Airway epithelial cell (primary cell): ENCODE measurements at places on chromosomes 2 and 18. TPM values are rescaled to one million over a fixed set of nuclear protein-coding genes. Genes with fewer than 3 reads are reported as not detected.

The LIMS4 gene
- not detected in 2 replicates for total RNA-seq

The GCC2 gene
- 6.6 TPM in 2 replicates for total RNA-seq

The ADGRF3 gene
- total RNA-seq = not detected in 2 replicates

The SERPINE2 gene
- total RNA-seq = 53.9 and 59.4 TPM in 2 replicates

The RNF144A gene
- 0.23 and 0.99 TPM in 2 replicates for total RNA-seq

The HOXD13 gene
- not detected in 2 replicates for total RNA-seq

The TSPYL6 gene
- not detected in 2 replicates for total RNA-seq

The PRKAG3 gene
- total RNA-seq = not detected in 2 replicates

The SPC25 gene
- total RNA-seq = 3.3 and 6.8 TPM in 2 replicates

The ANO7 gene
- total RNA-seq = 0.79 and 1.1 TPM in 2 replicates
